ENCODE measurements at places on chromosomes 4 and X. TPM values are rescaled to one million over a fixed set of nuclear protein-coding genes. Genes with fewer than 3 reads are reported as not detected.

Gene TMEM255A
- total RNA-seq = not detected

Gene DMRTC1
- not detected for total RNA-seq

Gene GPR143
- total RNA-seq = not detected

Gene SSX2
- not detected for total RNA-seq

Gene ATP8A1
- 30.7 TPM for total RNA-seq

Gene PLS3
- total RNA-seq = 2.2 TPM

Gene MAP3K15
- total RNA-seq = 1.8 TPM

- DNase-seq = peak; percentile 73
- H3K36me3 ChIP-seq = no peaks in the 10 kb centered on the region
- peak overlapping the region; percentile 51 for H3K27ac ChIP-seq
These were observed 177.0 kb upstream of the RASGEF1B start for GRCh38 chr4:81648576-81649275.

DNA sequence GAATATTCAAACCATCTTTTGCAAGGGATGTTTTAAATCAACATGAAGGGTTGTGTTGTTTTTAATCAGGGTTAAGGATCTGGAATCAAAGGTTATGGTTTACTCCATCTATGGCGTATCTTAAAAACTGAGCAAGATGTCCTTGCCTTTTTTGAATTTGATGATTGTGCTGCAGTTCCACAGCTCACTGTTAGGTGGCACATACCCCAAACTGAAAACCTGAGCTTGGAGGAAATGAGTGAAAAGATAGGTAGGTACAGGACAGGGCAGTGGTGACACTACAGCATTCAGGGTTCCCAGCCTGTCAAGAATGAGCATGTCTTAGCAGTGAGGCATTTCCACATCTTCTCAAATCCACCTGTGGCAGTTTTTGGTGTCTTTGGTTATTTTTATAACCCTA lies 13.1 kb upstream of the EOLA1 start:
- H3K4me3 ChIP-seq = no peak overlapping the region
- no peaks in the 10 kb centered on the region for H3K27me3 ChIP-seq
- H3K36me3 ChIP-seq = peaks cover 4% of the 10 kb centered on the region
- H3K27ac ChIP-seq = no peak overlapping the region

DNA sequence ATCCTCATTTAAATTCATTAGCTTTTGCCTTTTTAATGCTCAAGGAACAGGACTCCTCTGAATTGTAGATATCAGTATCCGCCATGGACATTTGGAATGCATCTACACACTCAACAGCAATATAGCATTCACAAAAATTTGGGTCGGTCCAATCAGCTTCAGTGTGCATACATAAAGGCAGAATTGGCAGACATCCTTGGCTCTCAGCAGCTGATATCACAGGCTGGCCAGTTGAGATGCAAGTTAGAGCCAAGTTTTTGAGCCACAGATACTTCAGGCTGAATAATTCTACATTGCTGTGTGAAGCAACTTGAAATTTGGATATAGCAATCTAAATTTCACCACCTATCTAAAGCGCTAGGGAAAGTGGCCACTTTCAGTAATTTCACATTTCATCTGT lies 821.1 kb downstream of the PCDH19 start:
- H3K27me3 ChIP-seq = no peaks in the 10 kb centered on the region
- no peak for DNase-seq
- H3K27ac ChIP-seq = no peak overlapping the region
- H3K36me3 ChIP-seq = no peaks in the 10 kb centered on the region
- no peak overlapping the region for H3K4me3 ChIP-seq

DNA sequence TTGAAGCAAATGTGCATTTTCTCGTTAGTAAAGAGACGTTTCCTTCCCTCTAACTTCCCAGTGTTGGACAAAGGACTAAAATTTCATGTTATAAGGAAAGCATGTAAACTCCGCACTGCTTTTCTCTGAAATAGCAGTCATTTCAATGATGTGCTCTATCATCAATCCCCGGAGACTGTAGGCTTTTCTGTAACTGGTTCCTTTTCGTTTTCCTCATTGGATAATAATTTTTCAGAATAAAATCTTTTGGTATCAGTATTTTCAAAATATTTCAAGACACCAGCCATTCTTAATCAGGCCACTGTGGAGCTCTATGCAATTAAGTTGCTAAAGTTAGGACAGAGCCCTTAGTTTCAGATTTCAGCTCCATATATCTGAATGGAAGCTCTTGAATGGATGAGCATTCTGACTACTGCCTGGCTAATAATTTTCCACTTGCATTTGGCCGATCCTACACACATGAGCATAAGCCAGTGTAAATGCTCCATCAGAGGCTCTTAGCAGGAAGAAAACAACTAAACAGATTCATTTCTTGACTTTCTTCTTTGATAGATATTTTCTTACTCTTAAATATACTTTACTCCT lies 157.7 kb downstream of the CHIC2 start:
- H3K27ac ChIP-seq = no peak overlapping the region
- H3K4me3 ChIP-seq = peak overlapping the region; percentile 62
- no peak for DNase-seq
- no peaks in the 10 kb centered on the region for H3K36me3 ChIP-seq

- H3K27me3 ChIP-seq = no peaks in the 10 kb centered on the region
- DNase-seq = peak; percentile 86
- peaks cover 23% of the 10 kb centered on the region for H3K4me1 ChIP-seq
These were observed 76.5 kb upstream of the BCOR start for GRCh38 chrX:40174001-40174853.

- H3K36me3 ChIP-seq = no peaks in the 10 kb centered on the region
- no peak overlapping the region for H3K27ac ChIP-seq
- DNase-seq = no peak
- H3K4me3 ChIP-seq = no peak overlapping the region
These were observed 13.7 kb upstream of the GPAT3 start for GRCh38 chr4:83522239-83522638.

DNA sequence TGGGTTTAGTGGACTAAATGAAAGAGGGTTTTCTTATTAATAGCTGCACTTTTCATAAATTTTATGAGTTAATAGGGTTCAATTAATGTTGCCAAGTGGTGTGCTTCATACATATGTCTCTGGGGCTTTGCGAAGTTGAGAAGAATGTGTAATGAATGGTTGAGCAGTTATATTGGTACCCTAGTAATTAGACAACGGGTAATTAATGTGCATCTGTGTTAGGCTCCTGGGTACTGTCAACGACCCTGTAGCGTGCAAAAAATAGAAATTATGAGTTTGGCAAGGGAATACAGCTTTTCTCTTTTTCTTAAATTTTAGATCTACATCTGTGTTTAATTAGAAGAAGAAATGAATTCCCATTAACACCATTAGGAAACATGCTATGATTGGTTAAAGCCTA lies 1027.7 kb downstream of the ARAP2 start:
- DNase-seq = no peak
- H3K4me3 ChIP-seq = no peak overlapping the region
- no peaks in the 10 kb centered on the region for H3K27me3 ChIP-seq

- DNase-seq = no peak
- H3K27me3 ChIP-seq = no peaks in the 10 kb centered on the region
- no peak overlapping the region for H3K27ac ChIP-seq
- H3K4me1 ChIP-seq = no peaks in the 10 kb centered on the region
- peaks cover 12% of the 10 kb centered on the region for H3K36me3 ChIP-seq
These were observed 168.5 kb upstream of the SH3RF1 start for GRCh38 chr4:169439244-169439643.

- peaks cover 10% of the 10 kb centered on the region for H3K36me3 ChIP-seq
- no peaks in the 10 kb centered on the region for H3K27me3 ChIP-seq
- peaks cover 22% of the 10 kb centered on the region for H3K4me1 ChIP-seq
- no peak overlapping the region for H3K4me3 ChIP-seq
- no peak overlapping the region for H3K27ac ChIP-seq
- DNase-seq = no peak
These were observed 9.9 kb downstream of the FAM193A start for GRCh38 chr4:2546286-2546823.
